ENCODE measurements at places on chromosomes 3 and 15.
A peak's percentile ranks its signal among the peaks of the same experiment; 100 is the strongest.

GRCh38 chr15:93583552-93583951 is 494.5 kb upstream of the RGMA start:
- no peak for DNase-seq

DNA sequence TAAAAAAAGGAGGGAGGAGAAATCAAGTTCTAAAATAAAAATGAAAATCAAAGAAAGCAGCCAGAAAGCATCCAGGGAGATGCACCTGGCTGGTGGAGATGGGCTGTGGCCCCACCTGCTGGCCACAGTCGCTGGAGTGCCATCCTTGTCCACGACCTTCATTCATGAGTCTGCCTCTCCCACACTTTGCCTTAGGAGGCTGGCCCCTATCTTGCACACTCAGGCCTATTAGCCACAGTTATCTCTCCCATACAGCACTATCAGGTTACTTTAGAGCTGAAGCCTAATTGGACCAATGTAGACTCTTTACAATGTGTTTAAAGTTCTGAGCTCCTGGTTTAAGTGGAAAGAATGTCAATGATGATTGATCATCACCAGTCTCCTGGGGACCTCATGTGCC is 392.0 kb upstream of the RORA start:
- no peak for DNase-seq

DNA sequence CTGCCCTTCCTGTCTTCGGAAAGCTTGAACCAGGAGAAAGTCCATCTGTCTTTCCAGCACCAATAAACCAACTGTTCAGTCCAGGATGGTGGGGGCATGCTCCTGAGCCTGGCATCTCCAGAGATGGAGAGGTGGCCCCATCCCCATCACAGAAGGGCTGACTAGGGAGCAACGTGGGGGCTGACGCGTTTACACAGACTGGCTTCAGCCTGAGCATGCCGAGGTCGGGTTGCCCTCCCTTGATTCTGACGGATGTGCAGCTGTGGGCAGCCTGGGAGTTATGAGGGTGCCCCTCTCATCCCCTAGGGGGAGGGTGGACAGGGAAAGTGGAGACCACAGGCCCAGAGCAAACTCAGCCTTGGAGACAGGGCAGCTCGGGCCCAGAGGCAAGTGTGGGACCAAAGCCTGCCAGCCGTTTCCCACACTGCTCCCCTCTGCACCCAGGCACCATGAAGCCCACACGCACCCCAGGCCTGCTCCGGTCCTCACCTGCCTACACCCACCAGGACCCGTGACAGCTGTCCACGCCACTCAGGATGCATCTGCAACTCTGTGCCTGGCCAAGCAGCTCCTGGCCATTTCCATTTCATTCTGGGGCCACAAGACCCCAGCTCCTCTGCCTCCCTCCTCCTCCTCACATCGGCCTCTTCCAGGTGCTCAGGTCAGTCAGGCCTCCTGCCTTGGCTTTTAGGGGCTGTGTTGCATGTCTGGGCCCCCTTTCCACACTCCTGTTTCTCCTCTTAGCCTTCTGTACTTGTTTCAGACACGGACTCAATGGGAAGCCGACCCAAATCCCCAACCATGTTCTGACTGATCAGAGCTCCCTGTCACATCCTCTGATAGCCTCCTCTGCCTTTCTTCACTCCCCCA is 48.2 kb upstream of the SLC41A3 start:
- no peak for DNase-seq

DNA sequence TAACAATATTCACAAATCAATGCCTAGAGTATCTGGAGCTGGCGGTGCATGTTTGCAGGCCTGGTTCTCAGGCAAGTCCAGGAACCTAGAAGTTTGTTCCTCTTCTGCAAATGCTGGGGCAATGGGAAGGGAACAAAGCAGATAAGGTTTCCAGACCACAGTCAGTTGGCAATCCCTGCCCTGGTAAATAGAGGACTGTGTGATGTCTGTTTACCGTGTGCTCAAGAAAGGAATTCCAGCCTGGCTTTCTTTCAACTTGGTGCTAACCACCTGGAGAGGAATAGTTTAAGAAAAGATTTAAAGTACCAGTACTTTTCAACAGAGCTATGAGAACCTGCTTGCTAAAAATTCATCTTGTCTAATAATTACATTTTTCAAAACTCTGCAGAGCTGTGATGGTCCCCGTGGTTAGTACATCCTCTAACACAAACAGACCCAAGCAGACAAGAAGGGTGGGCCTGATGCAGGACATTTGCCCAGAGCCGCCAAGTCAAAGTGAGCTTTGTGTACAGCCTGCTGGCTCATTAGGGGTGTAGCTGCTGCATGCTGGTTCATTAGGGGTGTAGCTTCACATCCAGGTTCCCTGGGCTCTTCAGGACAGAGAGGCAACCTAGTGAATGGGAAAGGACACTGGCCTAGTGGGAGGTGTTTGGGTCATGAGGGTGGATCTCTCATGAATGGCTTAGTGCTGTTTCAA is 220.5 kb downstream of the SQOR start:
- DNase-seq, result no peak

- no peak for DNase-seq
Observed at GRCh38 chr3:61936344-61936937, 375.1 kb downstream of the PTPRG start.

DNA sequence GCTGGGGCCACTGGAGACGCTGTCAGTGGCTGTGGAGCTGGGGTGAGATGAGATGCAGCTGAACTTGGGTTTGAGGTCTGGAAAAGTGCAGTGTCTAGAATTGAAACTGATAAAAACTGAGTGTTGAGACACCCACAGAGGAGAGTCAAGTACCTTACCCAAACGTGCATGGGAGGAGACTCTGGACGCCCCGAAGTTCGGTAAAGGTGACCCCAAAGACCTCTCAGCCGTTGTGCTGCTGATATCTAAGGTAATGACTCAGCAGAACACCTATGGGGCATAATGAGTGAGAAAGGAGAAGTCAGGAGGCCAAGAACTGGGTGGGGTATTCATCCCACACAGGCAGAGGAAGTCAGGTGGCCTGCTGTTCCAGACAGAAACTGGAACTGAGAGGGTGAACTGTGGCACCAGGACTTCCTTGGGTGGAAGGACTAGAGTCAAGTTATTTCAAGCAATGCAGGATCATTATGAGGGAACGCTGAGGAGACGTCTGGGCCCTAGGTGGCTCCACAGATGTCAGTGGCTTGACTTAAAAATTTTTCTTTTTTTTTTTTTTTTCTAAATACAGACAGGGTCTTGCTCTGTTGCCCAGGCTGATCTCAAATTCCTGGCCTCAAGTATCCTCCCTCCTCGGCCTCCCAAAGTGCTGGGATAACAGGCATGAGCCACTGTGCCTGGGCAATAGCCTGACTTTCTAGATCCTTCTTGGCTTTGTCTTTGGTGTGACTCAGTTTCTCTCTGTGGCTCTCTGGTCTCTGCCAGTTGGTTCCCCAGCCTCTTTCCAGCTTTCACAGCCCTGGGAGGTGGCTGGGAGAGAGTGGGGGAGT is 67.6 kb upstream of the GCNT3 start:
- DNase-seq, result no peak

- no peak for DNase-seq
Observed at GRCh38 chr3:73687106-73688004, 62.6 kb upstream of the PDZRN3 start.

DNA sequence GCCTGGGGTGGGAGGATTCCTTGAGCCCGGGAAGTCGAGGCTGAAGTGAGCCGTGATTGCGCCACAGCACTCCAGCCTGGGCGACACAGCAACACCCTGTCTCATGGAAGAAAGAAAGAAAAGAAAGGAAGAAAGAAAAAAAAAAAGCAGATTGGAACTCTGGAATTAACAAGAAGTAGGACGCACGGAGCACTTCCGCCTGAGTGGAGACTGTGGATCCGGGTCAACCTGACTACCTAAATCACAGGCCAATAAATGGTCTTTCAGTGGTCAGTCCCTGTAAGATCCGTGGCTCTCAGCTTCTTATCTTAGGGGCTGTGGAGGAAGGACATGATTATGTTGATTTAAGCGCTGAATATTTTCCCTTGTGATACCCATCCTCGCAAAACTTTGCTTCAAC is 2.4 kb upstream of the PPARG start:
- no peak for DNase-seq

- DNase-seq, result no peak
Observed at GRCh38 chr15:101017093-101017754, 98.1 kb downstream of the LRRK1 start.

- no peak for DNase-seq
Observed at GRCh38 chr3:111070772-111071256, 802 bp upstream of the NECTIN3 start.

- DNase-seq, result no peak
Observed at GRCh38 chr3:85796140-85796539, 837.4 kb downstream of the CADM2 start.

GRCh38 chr15:99402014-99402729 is 150.9 kb downstream of the LRRC28 start:
- no peak for DNase-seq

DNA sequence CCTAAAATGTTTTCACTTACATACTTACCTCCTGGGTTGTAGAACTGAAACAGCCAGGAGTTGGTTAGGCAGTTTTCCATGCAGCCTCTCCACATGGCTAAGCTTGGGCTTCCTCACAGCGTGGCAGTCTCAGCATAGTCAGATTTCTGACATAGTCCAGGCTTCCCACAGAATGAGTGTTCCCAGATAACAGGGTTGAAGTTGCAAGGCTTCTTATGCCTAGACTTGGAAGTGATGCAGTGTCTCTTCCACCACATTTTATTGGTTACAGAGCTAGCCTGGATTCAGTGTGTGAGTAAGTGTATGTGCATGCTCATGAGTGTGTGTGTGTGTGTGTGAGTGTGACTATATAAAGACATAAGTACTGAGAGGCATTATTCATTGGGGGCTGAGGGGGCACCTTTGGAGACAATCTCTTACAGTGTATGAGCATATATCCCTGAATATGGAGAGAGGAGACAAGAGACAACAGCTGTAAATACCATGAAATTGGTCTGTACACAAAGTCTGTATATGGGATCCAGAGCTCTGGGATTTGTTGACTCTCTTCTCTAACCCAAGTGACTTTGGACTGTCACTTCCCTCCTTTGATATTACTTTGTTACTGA is 78.1 kb downstream of the ZNF621 start:
- DNase-seq, result no peak

DNA sequence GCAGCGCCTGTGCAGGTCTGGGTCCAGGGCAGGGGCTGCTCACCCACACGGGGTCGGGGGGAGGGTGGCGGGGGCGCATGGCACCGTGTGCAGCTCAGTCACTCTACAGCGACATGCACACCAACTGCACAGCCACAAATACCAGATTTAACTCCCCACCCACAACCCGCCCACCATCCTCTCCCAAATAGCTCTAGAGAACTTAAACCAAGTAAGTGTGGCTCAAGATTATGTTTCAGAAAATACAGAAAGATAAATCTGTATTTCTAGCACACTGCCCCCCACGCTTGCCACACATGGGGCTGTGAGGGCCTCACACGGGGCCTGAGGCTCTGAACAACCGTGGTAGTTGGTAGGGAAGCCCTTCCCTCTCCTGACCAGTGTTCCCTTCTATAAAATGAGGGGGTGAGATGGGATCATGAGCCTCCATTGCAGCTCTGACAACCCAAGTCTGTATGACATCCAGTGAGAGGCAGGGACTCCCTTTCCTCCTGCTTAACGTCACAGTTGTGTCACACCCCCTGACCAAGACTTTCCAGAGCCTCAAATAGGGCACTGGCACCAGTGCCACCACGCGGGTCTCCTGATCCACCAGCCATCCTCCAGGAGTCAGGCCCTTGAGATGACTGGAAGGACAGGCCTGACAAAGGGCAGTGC is 23.1 kb downstream of the POC1A start:
- DNase-seq, result no peak

DNA sequence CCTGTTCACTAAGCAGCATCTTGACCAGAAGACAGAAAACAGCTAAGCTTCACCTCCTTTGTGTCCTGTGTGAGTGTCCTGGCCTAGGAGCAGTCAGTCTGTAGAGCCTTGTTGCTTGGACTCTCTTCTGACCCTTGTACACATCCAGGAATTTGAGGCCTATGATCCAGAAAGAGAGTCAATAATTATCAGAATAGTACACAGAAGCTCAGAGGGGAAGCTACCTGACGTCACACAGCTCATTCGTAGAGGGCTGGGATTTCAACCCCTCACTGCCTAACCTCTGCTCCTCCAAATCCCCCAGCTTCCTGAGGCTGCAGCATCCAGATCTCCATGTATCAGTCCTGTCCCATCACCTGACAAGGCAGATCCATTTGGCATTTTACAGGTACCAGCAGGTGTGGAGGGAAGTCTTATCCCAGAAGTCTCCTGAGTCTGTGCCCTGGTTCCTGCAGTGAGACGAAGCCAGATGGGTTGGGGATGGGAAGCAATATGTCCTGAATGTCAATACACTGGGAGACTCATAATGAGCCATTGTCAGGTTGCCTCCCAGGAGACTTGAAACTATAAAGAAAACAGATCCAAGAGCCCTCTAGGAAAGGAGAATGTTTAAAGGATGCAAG is 203.1 kb downstream of the MINAR1 start:
- no peak for DNase-seq

DNA sequence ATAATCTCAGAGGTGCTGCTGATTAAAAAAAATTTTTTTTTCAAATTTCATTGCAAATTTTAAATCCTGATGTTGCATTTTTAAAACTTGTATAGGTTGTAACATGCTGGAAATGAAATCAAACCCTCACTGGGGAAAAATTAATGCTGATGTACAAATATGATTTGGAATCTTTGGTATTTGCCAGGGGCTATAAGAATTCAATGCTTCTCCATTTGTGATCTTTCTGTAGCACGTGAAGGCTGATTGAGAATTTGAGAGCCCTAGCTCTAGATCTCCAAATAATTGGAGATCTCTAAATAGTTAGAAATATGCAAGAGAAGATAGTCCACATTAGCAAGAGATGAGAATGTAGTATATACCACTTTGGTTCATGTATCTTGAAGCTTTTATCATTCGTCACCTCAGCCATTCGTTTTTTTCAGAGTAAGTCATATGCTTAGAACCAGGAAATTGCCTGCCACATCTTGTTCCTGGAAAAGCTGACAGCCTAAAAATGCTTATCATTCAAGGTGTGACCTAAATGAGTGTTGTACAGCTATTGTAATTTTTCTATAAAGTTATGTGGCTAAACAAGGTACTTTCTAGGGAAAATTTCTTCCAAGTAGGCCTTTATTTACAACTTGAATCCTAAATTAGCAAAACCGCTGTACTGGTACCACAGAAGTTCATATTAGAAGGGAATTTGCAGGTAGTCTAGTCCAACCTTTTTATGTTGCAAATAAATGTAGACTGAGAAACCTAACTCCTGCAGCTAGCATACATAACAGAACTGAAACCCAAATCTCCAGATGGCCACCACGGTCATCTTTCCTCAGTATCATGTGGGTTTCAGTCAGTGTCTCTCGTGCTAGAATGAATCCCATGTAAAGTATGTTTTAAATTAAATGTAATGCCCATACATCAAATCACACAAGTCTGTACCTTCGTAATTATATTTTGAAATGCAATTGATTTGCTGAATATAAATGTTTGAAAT is 48.5 kb downstream of the FNDC3B start:
- DNase-seq, result peak; percentile 33

DNA sequence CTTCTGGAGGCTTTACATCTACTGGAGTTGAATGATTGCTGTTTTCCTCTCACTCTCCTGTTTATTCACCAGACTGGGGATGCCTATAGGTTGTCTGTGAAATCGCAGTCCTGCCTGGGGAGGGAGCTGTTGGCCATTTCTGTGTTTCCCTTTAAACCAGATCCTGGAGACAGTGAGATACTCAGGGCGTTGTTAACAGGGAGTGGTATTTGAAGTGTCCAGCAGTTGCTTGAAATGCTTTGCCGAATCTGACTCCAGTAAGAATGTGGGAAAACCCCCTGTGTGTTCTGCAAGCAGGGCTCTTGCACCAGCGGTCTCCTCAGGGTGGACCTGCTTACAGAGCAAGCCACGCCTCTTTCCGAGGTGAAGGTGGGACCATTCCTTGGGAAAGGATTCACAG is 4.3 kb upstream of the LRRK1 start:
- DNase-seq, result no peak

GRCh38 chr3:13544293-13544831 is 4.6 kb upstream of the FBLN2 start:
- no peak for DNase-seq
